ENCODE measurements at places on chromosomes 6 and 20.

DNA sequence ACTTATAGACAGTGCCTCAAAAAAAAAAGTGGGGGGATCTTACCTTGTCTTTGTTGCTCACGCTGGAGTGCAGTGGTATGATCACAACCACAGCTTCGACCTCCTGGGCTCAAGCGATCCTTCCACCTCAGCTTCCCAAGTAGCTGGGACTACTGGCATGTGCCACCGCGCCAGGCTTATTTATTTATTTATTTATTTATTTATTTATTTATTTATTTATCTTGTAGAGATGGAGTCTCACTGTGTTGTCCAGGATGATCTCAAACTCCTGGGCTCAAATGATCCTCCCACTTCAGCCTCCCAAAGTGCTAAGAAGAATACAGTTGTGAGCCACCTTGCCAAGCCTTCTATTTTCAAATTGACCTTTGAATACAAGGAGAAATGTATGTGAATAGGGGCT lies 553.0 kb upstream of the BTBD3 start:
- DNase-seq, result no peak

DNA sequence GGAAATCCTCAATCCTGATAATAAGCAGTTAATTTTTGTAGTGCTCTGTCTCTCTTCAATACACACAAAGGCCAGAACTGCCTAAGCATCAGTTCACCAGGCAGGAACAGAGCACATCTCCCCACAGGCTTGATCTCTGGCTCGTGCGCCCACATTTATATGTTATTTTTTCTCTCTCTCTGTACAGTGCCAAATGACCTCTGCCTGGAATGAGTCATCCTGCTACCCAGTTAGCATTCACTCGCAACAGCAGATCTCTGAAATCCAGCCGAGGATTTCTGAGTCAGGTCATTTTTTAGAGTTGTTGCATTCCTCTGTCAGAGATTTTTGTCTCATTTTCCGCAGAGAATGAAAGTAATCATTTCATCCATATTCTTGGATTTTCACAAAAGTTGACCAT lies 107.1 kb downstream of the COL12A1 start:
- no peak for DNase-seq

GRCh38 chr6:89471287-89471867 lies 38.4 kb downstream of the ANKRD6 start:
- no peak for DNase-seq

GRCh38 chr6:166728884-166729530 lies 102.0 kb upstream of the RPS6KA2 start:
- DNase-seq, result no peak

DNA sequence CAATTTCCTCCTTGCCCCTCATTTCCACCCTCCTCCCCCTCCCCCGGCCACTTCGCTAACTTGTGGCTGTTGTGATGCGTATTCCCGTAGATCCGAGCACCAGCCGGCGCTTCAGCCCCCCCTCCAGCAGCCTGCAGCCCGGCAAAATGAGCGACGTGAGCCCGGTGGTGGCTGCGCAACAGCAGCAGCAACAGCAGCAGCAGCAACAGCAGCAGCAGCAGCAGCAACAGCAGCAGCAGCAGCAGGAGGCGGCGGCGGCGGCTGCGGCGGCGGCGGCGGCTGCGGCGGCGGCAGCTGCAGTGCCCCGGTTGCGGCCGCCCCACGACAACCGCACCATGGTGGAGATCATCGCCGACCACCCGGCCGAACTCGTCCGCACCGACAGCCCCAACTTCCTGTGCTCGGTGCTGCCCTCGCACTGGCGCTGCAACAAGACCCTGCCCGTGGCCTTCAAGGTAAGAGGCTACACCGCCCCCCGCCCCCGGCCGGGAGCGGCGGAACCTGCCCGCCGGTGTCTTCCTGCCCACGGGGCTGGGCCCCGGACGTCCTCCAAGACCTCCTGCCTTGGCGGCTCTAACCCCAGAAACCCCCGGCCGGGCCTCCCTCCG lies 44.9 kb upstream of the SUPT3H start:
- peak; percentile 63 for DNase-seq

GRCh38 chr6:27502508-27503435 lies 29.9 kb upstream of the ZNF184 start:
- DNase-seq, result peak; percentile 26

DNA sequence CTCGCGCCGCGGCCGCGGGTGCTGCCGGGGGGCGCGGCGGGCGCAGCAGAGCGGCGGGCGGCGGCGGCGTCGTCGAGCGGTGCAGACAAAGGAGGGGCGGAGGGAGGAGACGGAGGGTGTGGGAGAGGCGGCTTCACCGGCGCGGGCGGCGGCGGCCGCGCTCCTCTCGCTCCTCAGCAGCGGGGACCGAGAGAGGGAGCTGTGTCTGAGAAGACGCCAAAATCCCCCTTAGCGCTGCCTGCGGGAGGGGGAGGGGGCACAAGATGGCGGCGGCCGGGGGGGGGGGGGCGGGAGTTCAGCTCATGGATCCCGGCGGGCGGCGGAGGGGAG lies 296 bp downstream of the ADNP start:
- peak; percentile 58 for DNase-seq

DNA sequence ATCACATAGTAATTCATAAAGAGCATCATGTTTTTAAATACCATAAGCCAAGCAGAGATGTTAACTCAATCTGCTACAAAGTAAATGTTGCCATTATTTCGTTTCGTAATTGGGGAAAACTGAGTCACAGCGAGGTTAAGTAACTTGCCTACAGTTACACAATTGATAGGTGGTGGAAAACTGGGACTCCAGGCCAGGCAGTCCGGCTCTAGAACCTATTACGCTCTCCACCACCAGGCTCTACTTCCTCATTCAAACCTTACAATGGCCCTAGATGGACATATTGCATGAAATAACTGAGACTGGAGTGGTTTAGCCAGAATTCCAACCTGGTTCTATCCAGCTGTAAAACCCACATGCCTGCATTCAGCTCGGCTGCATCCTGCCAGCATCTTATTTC lies 58.2 kb downstream of the LINC00237 start:
- no peak for DNase-seq

DNA sequence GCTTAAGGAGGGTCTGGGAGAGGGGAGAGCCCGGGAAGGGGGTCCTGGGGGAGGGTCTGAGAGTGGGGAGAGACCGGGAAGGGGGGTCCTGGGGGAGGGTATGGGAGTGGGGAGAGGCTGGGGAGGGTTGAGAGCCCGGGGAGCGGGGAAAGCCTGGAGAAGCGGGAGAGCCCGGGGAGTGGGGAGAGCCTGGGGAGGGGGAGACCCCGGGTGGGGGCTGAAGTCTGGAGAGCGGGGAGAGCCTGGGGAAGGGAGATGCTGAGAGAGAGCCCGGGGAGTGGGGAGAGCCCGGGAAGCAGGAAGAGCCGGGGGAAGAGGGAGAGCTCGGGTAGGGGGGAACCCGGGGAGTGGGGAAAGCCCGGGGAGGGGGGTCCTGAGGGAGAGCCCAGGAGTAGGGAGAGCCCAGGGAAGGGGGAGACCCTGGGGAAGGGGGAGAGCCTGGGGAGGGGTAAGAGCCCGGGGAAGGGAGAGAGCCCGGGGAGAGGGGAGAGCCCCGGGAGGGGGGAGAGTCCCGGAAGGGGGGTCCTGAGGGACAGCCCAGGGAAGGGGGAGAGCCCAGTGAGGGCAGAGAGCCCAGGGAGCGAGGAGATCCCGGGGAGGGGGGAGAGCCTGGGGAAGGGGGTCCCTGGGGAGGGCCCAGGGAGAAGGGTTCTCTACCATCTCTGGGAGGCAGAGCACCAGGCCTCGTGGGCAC lies 148.5 kb downstream of the SYNDIG1 start:
- DNase-seq, result no peak

- DNase-seq, result no peak
Observed at GRCh38 chr20:21381619-21382018, 15.7 kb downstream of the NKX2-4 start.
